ENCODE measurements at places on chromosomes 5 and 9.
A peak's percentile ranks its signal among the peaks of the same experiment; 100 is the strongest.

DNA sequence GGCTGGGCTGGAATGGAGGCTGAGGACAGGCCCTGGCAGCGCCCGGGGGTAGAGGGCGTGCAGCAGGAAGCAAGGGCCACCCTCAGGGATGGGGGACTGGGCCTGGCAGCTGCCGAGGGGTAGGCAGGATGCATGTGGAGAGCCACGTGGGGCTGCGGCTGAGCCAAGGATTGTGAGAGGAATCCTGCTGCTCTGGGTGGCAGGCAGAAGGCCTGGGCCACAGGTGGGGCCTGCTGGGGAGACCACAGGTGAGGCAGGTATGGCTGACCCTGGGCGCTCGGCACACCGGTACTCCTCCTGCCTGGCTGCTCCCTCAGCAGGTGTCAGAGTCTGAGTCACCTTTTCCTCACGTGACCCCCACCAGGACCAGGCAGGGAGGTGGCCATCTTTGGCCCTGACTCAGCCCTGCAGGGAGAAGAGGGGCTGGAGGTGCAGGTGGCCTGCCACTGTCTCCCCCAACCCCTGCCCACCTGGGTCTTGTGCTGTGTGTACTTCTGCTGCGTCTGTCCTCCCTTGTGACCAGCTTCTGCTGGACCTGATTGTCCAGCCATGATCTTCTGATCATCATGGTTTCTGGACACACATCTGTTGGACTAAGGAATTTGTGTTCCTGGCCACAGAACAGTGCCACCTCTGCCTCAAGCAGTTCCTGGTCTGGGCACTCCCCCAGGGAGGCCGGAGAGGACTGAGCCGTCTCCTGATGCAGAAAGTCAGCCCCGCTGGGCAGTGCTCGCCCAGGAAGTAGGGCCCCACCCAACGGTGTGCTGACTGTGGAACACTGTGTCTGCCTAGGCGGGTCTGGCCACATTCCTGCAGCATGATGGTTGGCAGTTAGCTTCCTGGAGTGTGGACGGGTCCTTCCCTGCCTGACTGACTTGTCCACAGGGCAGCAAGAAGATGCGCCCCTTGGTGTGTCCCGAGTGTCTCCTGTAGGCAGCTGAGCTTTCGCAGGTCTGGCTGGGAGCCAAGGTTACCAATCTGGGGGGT, 6.4 kb downstream of the ARRDC1 start:
- DNase-seq, result peak; percentile 94

DNA sequence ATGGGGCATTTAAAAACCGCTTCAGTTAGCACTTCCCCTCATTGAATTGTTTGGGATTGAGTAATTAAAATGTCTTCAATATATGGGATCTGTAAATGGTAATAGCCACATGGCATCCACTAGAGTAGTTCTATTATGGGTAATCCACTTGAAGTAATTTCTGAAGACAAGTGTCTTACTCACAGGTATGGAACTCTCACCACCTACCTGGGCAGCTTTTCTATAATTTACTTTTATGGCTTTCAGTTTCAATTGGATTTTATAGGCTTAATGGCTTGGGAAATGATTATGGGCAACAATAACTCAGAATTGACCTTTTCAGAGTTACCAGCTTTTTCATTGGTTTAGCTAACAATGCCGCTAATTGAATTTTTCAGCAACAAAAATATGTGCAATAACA, 597.9 kb downstream of the PTPRD start:
- DNase-seq, result no peak

- no peak for DNase-seq
These were observed 95.9 kb downstream of the UGCG start for GRCh38 chr9:111992523-111992922.

GRCh38 chr5:52134013-52134650, 653.6 kb upstream of the ITGA1 start:
- DNase-seq, result no peak

DNA sequence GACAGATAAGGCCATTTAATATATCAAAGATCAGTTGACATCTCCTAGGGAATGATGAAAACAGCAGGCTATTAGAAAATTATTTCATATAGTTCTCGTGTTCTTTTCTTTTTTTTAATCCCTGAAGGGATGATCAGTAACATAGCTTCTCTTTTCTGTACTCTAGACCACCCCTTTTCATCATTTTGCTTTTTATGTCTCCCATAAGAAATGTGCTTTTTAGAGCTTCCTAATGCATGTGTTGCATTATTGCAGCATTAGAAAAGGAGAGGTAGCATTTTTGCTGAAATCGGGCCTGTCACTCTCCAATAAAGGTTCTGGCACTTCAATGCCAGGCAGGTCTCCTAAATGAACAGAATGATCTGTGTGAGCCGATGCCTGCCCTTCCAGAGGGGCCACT, 143.3 kb downstream of the NTRK2 start:
- DNase-seq, result no peak

GRCh38 chr9:95780751-95781150, 94.7 kb upstream of the ERCC6L2 start:
- no peak for DNase-seq

- DNase-seq, result no peak
These were observed 124.1 kb downstream of the SYK start for GRCh38 chr9:90925581-90926257.

Measured in breast epithelium (tissue), 4 donors.